ENCODE measurements at places on chromosomes 13 and 19.

- no peak for DNase-seq
These were observed 84.9 kb downstream of the RGCC start for GRCh38 chr13:41542281-41542680.

GRCh38 chr13:86572115-86572514 lies 772.9 kb upstream of the SLITRK6 start:
- no peak for DNase-seq

DNA sequence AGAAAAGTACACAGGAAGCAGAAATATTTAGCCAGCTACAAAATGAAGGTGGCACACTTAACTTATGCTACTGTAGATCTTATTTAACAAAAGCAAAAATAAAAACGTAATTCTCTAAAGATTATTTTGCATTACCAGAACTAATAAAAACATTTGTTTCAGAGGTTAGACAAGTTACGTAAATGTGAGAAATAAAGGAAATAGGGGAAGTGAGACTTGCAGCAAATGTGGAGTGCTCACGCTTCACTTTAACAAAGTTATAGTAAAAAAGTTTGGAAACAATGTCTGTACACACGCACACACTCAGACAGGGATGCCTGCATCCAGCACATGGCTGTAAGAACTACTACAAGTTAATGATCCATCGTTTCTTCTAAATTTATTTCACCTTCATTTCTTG lies 83.7 kb downstream of the NALCN start:
- DNase-seq: no peak

DNA sequence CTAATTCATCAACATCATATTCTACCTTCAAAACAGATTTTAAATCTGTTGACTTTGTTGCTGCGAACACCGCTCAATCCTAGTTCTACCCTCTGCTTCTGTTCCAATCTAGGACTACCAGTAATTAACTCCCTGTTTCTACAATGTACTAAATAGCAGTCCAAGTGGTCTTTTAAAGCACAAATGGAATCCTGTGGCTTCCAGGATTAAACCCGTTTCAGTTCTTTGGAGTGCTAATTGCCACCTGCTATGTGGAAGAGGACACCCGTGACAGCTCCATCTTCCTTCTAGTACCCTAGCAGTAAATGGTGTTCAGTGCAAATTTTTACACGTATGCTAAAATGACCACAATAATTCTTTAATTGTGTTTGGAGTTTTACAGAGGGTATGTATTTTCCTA lies 232.1 kb downstream of the TDRD3 start:
- no peak for DNase-seq

GRCh38 chr19:38912600-38913514 lies 871 bp upstream of the CCER2 start:
- DNase-seq: no peak

GRCh38 chr19:888581-889385 lies 4.2 kb downstream of the MED16 start:
- peak; percentile 79 for DNase-seq

DNA sequence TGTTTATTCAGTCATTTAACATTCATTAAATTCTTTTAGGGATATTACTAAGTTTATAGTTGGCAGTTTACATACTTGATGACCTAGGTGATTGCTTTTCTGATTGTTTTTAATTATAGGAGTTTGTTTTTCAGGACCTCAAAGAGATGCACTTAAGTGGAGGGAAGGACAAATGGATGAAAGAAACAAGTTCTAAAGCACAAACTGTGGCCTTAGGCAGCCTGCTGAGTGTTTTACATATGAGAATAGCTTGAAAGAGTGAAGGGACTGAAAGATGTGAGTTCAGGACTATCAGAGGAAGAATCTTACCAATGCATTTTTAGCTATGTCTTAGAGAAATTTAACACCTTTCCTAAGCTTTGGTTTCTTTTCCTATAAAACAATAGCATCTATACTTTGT lies 402.6 kb downstream of the KLF12 start:
- no peak for DNase-seq

GRCh38 chr13:113050734-113051431 lies 54.7 kb upstream of the F7 start:
- DNase-seq: no peak

GRCh38 chr19:20858218-20858617 lies 64.8 kb upstream of the ZNF85 start:
- DNase-seq: no peak

DNA sequence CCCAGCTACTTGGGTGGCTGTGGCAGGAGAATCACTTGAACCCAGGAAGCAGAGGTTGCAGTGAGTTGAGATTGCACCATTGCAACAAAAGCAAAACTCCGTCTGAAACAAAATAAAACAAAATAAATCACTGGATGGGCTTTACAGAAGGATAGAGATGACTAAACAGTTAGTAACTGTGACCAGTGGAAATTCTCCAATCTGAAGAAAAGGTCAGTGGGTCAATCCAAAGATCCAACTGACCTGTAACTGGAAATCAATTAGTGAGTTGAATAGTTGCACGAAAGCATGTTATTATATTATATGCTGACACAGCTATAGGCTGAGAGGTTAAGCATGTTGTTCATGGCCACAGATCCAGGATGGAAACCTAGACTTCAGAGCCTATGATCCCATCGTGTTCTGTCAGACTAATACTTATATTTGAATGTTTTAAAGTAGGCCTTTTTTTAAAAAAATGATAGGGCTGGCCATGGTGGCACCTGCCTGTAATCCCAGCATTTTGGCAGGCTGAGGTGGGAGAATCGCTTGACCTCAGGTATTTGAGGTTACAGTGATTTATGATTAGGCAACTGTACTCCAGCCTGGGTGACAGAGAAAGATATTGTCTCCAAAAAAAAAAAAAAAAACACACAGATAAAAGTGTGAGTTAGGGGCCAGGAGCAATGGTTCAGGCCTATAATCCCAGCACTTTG lies 1.4 kb downstream of the ECH1 start:
- no peak for DNase-seq

DNA sequence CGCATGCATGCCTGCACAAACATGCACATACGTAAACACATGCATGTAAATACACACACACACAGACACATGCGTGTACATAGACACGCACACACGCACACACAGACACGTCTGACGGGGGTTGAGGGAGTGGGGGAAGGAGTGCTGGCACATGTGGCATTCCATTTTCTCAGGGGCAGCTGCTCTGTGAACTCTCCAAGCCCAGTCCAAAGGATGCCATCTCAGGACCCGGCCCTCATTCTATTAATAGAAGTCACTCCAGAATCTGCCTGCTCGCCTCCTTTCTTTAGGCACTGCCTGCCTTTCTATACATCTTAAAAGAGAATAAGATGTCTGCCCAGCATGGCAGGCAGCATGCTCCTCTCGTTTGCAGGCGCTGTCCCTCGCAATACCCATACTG lies 5.3 kb downstream of the ARHGEF7 start:
- no peak for DNase-seq

DNA sequence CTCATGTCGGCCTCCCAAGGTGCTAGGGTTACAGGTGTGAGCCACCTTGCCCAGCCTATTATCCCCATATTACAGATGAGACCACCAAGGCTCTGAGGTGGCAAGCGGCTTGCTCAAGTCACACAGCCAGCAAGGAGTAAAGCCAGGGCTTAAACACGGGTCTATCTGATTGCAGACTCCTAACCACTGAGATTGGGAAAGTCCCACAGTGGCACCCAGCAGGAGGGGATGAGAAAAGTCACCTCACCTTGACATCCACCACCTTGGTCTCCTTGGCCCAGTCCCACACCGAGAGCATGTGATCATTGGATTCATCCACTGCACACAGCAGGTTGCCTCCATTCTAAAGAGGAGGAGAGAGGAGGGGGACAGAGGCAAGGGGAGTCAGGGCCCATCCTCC lies 9.5 kb downstream of the EML2 start:
- no peak for DNase-seq

DNA sequence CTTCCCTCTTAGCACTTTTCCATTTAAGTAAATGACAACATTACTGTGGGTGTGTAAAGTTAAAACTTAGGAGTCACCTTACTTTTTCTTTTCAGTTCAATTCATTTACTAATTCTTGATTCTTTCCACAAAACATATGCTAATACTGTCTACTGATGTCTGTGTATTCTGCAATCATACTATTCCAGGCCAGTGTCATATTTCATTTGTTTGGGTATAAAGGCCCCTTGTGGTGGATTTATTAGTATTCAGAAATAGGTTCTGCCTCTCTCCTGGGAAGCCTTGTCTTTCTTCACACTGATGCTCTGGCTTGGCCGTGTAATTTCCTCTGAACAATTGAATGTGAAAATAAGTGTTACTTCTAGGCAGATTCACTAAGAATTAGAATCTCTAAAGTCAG lies 621.9 kb upstream of the SPRY2 start:
- no peak for DNase-seq

DNA sequence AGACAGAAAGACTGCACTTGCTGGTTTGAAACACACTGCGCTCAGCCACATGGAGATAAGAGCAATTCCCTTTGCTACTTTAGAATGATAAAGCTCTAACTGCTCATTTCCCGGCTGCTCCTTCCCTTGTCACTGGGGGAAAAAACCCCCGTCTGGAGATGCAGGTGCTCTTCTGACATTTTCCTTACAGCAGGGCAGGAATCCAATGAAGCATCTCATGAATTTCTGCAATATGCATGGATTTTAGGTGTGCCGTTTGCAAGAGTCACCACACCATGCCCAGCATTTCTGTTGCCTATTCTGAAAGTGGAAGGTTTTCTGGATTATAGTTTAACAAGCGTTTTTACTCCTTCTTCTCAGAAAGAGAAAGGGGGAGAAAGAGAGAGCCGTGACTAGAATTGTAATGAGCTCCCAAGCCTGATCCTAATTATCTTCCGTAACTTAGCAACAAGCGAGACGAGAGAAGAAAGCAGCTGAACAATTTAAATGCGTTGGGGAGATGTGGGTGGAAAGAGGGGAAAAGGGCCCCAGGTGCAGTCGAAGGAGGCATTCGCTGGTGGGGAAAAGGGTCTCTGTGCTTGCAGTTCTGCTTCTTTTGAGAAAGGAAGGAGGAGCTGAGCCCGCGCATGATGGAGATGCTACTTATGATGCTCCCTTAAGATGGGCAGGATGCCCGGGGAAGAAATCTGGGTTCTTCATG lies 76.6 kb upstream of the SPATA13 start:
- DNase-seq: no peak

GRCh38 chr13:99778500-99778899 lies 193.1 kb downstream of the ZIC5 start:
- DNase-seq: no peak

GRCh38 chr19:36527873-36528193 lies 238 bp downstream of the ZNF260 start:
- no peak for DNase-seq

GRCh38 chr13:41085961-41086585 lies 24.8 kb downstream of the WBP4 start:
- DNase-seq: no peak

GRCh38 chr19:52603558-52604207 lies 33.6 kb downstream of the ZNF701 start:
- DNase-seq: no peak

GRCh38 chr19:50518091-50519005 lies 4.6 kb upstream of the ASPDH start:
- no peak for DNase-seq

DNA sequence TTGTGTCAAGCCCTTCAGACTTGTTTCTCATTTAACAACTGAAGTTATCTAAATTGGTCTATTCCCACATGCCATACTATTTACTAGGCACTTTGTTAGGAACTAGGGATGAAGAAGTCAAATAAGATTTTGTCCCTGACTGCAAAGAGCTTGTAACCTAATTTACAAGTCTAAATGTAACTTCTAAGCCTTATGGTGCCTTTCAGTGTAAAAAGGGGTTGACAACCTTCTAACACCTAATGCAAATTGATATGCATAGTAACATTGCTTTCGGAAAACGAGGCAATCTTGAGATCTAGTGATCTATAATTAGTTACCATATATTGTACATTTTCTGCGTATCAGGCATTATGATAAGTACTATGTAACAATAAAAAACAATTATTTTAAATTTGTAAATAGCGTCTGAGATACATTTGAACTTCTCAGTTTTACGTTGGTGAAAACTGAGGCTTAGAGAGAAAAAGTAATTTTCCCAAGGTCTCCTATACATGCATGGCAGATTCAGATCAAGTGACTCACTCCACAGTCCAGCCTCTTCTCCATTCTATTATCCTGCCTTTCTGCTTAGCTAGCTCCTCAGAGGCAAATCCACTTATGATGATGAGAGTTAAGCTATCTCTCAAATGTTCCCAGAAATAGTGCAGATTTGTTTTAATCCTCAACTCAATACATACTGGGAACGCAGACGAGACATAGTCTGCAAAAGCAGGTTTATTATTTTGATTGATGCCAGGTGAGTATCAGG lies 764.9 kb upstream of the SLITRK5 start:
- no peak for DNase-seq

DNA sequence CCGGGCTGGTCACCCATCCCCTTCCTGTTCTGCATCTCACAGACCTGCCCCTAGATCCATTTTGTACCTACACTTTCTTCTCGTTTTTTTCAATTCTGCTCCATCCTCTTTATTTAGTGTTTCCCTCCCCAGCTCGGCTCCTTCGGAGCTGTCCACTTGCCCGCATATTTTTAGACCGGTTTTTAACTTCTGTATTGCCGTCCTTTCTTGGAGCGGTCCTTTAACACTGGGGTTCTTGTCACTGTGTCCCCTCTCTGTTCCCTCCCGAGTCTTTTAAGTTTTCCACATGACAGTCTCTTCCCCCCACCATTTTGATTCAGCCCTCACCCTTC lies 1.7 kb downstream of the ARHGAP35 start:
- DNase-seq: no peak

GRCh38 chr19:38049105-38049649 lies 142.2 kb downstream of the SIPA1L3 start:
- no peak for DNase-seq

Data from T47D (cell line).